Hepatocyte (in vitro differentiated cells): ENCODE measurements at places on chromosomes 4 and X. TPM values are rescaled to one million over a fixed set of nuclear protein-coding genes. Genes with fewer than 3 reads are reported as not detected.

DNA sequence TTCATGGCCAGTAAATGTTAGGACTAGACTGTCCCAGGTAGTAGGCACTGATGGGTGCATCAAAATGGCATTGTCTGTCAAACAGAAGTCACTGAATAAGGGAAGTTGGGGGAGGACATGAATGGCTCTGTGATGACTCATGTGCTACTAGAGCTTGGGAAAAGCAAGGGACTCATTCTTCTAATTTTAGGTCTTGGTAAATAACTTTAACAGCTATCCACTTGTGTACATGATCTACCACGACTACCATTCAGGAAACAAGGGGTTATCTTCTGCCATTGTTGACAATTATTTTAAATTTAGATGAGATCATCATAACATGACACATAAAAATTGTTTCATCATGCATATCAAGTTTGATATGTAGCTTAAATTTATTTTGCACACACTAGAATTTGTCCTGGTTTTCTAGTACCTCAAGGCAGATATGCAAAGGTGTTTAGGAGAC, 6.3 kb downstream of the AREG start:
- no peak for DNase-seq

- DNase-seq, result no peak
Observed at GRCh38 chr4:135249024-135249423, 1047.4 kb upstream of the PABPC4L start.

GRCh38 chr4:152408514-152409327, 127.2 kb downstream of the FBXW7 start:
- DNase-seq, result peak; percentile 52

Gene FAM149A
- 3.7 and 6.9 TPM in 2 replicates for polyA plus RNA-seq

Gene NAP1L3
- 26.7 and 32.3 TPM in 2 replicates for polyA plus RNA-seq

Gene ZFP92
- polyA plus RNA-seq, result 0.33 and 0.38 TPM in 2 replicates

Gene STPG2
- 0.94 and 0.98 TPM in 2 replicates for polyA plus RNA-seq

Gene NDST4
- polyA plus RNA-seq, result 0.29 TPM in 1 of 2 replicates, not detected in the other

Gene EIF1AX
- 47.9 and 48.5 TPM in 2 replicates for polyA plus RNA-seq
